ENCODE measurements at places on chromosomes 4 and X.
A peak's percentile ranks its signal among the peaks of the same experiment; 100 is the strongest.

DNA sequence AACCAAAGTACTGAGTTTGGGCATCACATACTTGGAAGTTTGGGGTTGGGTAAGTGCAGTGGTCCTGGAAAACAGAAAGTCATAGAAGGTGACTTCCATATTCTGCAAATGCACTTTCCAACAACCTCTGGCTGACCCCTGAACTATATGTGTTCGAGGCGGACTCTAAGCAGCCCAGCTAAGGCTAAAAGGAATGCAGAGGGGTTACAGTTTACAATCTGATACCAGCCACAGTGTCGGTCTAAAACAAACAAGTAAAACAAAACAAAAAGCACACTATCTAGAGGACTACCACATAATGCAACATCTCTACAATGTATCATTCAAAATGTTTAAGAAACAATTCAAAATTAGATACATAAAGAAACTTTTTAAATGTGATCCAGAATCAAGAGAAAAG is 185.6 kb downstream of the ADAMTS3 start:
- no peak for DNase-seq

DNA sequence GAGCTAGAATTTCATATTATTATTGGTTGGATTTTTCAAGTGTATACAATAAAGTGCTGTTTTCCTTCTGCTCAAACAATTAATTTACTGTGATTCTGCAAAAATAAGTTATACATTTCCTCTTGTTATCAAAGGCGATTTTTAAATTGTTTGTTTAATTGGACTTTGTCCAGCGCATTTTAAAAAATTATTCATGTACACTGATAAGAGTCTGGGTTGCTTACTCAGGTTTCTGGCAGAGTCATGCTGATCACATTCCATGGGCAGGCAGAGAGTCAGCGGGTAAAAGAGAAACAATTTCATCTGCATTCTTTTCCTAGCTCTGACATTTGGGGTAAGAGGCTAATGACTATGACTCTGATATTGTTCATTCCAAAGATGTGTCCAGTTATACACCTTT is 8.9 kb downstream of the FAT4 start:
- DNase-seq, result no peak

GRCh38 chr4:3403348-3403906 is 38.3 kb upstream of the HGFAC start:
- no peak for DNase-seq

- DNase-seq, result no peak
Measured at GRCh38 chr4:6470502-6471306, 1.7 kb downstream of the PPP2R2C start.

DNA sequence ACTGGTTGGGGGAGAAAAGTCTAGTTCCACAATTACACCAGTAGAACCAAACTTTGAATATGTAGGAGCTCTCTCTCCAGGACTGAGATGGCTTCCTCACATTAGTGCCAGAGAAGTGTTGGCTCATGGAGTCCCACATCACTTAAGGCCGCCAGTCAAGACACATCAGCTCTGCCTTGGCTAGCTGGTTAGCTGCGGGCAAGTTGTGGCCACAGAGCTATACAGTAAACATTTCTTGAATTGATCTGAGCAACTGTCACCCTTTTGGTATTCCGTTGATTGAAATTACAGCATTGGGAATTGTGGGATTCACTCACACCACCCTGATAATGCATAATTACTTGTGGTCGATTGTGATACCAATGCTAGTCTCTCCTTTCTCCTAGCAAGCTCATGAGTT is 76.2 kb downstream of the LNX1 start:
- no peak for DNase-seq

GRCh38 chrX:44842550-44843317 is 1.1 kb upstream of the DUSP21 start:
- no peak for DNase-seq

DNA sequence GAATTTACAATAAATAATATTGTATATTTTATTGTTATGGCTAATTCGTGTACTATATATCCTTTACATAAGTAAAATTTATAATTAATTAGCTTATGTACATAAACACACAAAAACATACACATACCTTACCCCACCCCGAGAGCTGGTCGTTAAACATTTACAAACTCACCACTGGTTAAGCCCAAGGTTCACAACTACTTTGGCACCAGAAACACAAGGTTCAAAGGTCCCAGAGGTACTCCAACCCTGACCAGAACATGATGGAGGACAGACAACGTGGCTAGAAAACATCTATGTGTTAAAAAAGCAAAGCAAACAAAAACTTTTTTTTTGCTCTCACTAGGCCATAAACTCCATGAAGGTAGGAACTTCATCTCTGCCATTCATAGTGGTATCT is 37.7 kb downstream of the SLC25A5 start:
- DNase-seq, result no peak

DNA sequence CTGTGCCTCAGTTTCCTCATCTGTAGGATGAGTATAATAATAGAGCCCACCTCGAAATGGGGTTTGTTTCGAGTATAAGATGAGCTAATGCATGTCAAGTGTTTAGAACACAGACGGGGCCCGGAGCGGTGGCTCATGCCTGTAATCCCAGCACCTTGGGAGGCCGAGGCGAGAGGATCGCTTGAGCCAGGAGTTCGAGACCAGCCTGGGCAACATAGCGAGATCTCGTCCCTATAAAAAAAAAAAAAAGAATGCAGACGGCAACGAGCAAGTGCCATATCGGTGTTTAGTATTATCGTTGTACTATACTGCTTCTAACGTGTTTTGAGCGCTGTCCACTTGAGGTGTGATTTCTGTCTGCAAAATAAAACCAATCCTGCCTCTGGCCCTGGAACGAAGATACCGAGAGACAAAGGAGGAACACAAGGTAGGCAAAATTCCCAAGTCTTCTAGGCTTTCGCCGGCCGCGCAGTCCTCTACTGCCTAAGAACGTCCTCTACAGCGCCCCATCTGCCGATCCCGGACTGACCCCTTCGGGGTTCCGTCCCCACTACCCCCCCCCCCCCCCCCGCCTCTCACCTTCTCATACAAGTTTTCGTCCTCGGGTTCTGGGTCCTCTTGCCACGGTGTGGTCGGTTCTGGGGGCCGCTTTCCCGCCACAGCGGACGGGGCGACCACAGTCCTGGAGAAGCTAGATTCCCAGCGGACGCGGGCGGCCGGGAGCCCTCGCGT is 442 bp downstream of the NDUFB11 start:
- DNase-seq, result no peak

- peak; percentile 2 for DNase-seq
Measured at GRCh38 chr4:134546279-134546678, 344.7 kb upstream of the PABPC4L start.

- DNase-seq, result no peak
Measured at GRCh38 chr4:28238876-28239275, 1378.2 kb downstream of the STIM2 start.

- DNase-seq, result no peak
Measured at GRCh38 chr4:24968992-24969391, 56.1 kb upstream of the CCDC149 start.

- no peak for DNase-seq
Measured at GRCh38 chr4:87622303-87622702, 14.0 kb downstream of the DSPP start.

DNA sequence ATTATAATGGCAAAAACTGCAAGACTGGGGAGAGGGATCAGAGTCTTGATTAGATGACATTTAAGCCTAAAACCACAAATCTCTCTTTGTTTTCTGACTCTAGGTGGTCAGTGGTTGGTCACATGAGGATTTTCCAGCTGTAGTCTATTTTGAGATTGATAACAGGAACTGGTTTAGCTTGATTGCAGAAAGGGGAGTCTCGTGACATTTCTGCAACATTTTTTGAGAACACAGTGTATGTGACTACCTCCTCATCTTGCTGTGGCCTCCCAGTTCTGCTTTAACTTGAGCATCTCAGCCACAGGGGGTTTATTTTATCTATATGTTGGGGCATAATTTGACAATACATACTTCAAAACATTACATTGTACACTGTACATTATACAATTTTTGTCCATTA is 726.4 kb upstream of the MAGEB2 start:
- no peak for DNase-seq

GRCh38 chr4:77834403-77834802 is 15.2 kb upstream of the CNOT6L start:
- DNase-seq, result no peak

- no peak for DNase-seq
Measured at GRCh38 chrX:6599230-6599860, 64.4 kb upstream of the VCX3A start.

GRCh38 chrX:16511796-16512776 is 137.9 kb upstream of the S100G start:
- no peak for DNase-seq

DNA sequence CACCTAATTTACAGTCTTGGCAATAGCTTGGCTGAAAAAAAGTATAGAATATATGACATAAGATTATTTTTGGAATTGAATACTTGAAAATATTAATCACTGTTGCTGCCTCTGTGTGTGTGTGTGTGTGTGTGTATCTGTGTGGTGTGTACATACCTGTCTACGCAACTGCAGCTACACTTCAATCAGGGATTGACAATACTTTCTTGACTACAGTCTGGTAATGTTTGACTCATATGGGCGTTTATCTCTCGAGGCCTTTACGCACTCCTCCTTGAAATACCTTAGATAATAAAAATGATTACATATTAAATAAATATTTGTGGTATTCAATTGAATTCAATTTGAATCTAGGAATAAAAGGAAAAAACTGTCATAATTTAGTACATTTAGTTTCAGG is 565.2 kb downstream of the PCDH18 start:
- no peak for DNase-seq

DNA sequence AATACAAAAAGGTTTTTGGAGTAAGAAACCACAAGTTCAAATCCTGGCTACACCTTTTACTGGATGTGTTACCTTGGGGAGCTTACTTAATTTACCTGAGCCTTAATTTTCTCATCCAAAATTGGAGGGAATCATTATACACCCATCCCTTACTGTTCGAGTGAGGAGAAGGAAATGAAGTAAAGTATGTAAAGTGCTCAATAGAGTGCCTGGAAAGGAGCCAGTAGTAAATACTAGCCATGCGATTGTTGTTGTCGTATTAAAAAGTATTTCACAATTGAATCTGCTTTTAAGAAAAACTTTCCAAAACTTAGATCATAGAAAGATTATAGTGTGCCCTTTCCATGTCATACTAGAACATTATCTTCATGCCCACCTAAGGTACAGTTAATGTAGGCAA is 124.5 kb downstream of the ATXN3L start:
- DNase-seq, result no peak

DNA sequence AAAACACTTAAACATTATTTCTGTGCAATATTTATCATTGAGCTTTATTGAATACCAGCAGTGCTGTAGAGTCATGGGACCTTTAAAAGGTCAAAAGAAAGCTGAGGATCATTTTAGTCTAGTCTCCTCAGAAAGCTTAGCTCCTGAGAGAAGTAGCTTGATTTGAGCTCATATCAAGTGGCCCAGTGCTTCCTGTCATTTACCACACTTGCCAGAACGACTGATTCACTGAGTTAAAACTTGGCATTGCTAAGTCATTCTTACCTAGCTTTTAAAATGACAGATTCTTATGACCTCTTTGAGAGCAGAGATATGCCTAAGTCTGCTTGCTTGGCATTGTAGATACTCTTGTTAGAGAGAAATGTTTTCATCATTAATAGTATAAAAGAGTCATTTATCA is 15.2 kb downstream of the SEPTIN11 start:
- DNase-seq, result no peak

GRCh38 chr4:166121897-166122296 is 248.9 kb downstream of the TLL1 start:
- no peak for DNase-seq

DNA sequence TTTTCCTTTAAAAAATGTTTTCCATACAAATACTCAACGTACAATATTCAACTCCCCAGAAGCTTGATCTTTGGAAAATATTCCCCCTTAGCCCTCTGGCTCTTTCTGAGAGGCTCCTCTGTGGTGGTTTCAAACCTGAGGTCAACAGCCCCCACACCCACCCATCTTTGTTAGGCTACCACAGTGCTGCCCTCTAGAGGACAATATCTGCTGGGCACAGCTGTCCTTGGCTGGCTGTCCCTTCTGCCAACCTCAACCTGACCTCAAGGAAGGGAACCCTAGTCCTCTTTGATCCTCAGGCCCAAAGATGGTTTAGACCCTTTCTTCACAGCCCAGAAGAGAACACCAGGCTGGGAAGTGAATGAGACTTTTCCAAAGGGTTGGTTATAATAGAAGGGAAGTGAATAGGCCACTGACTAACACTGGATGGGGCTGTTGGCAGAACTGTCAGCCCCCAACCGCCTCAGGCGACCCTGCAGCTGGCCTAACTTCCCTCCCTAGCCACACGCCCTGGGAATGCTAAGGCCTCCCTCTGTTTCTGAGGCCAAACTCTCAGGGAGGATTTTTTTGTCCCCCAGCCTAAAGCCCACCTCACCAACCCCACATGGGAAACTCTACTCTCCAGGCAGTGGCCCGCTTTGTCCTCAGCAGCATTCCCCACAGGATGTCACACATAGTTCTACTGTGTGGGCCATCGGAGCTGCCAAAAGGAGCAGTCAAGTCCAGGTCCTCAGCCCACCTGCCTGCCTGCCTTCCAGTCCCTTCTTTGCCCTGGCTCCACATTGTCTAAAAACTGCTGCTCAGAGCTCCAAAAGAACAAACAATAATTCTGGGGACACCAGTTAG is 34.3 kb downstream of the NYX start:
- DNase-seq, result no peak

GRCh38 chr4:74067586-74067985 is 29.1 kb upstream of the CXCL3 start:
- DNase-seq, result no peak

DNA sequence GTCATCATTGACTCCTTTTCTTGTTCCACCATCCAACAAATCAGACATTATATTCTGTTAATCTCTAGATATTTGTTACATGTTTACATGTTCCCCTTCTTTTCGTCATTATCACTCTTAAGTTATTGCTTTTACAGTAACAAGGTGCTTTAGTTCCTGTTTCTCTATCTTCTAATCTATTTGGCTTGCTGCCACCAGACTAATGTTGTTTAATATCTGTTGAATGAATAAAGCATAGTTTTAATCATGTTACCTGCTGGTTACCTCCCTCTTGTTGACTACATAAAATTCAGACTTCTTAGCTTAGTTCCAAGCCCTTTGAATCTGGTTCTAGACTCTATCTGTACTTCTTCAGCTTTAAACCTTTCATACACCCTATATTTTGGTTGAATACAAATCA is 129.8 kb upstream of the TRIM2 start:
- DNase-seq, result no peak

DNA sequence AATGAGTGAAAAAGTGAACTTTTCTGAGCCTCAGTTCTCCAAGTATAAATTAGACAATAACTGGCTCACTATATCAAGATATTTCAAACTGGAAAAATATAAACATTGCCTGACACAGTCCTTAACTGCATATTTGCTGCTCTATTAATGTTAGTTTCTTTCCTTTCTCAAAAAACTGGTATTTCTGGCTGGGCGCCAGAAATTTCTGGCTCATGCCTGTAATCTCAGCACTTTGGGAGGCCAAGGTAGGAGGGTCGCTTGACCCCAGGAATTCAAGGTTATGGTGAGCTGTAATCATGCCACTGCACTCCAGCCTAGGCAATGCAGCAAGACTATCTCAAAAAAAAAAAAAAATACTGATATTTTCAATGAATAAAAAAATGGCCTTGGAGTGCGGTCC is 227.0 kb downstream of the MAGEB17 start:
- DNase-seq, result no peak

- no peak for DNase-seq
Measured at GRCh38 chr4:94390804-94391410, 48.3 kb upstream of the HPGDS start.

GRCh38 chr4:1447676-1448588 is 41.7 kb upstream of the NKX1-1 start:
- DNase-seq, result no peak

- no peak for DNase-seq
Measured at GRCh38 chr4:44438687-44439086, 9.9 kb downstream of the KCTD8 start.

GRCh38 chr4:134001057-134001456 is 200.5 kb downstream of the PABPC4L start:
- DNase-seq, result no peak

- DNase-seq, result no peak
Measured at GRCh38 chrX:119292445-119292844, 56.4 kb downstream of the PGRMC1 start.
